Activated CD4-positive, alpha-beta T cell treated with anti-CD3 and anti-CD28 coated beads, Interleukin-2, Interleukin-4, amounts not matched to agents 100 ng/mL and 50 ng/mL, durations not matched to agents 16 hours and 8 hours (primary cell): ENCODE measurements at places on chromosomes 11 and 22.

DNA sequence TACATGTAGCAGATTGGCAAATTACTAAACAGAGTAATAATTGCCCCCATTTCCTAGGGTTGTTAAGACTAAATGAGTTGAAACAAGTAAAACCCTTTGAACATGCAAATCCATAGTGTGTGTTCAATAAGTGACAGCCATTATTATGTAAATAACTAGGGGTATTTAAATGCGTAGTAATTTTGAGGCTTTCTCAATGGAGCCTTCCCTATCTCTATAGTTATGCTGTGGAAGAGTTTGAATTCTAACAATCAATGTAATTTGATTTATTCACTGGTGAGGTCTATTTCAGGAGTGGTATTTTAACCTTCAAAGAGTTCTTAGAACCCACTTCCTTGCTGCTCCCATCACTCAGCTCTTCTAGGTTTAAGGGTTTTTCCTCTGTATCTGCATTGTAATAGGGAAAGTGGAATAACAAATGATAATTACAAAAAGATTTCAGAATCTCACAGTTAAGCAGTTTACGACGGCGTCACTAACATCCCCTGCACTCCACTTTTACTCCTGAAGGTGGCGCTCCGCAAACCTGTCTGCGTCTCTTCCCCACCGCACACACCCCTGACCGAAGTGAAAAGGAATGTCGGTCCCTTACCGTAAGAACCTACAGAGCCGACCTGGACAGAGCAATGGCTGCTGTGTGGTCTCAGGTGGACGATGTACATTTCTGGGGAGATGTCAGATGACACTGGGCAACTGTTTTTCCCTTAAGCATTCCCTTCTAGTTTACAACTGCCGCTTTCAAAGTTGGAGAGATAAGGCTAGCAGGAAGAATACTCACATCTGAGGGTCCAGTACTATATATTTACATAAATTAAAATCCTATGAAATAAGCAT, 80.8 kb downstream of the ZC3H12C start:
- peak; percentile 68 for DNase-seq

DNA sequence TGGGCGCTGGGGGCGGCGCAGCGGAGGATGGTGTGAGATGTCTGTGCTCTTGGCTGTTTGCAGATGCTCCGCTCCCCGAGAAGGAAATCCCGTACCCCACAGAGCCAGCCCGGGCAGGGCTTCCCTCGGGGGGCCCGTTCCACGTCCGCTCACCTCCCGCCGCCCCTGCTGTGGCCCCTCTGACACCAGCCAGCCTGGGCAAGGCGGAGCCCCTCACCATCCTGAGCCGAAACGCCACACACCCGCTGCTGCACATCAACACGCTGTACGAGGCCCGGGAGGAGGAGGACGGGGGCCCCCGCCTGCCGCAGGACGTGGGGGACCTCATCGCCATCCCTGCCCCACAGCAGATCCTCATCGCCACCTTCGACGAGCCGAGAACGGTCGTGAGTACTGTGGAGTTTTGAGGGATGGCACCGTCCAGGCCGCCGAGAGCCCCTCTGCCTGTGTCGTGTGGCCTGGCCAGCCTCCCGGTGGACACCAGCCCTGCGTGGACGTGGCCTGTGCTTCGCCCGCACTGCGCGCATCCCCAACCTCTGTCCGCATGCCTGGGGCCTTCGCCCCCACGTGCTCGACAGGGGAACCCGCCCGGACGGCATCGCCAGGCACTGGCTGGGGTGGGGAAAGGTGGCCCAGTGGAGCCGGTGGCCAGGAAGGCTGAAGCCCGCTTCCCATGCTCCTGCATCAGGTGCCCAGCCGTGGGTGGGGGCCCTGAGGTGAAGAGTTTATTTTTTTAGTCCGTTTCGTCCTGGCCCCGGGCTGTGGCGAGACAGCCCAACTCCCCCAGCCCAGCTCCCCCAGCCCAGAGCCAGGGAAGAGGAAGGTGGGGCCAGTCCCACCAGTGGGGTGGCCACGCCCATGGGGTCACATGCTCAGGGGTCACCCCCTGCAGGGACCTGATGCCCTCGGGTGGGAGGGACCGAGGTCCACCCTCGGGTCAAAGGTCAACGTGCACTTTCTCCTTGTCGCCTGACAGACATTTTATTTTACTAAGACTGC, 6.5 kb upstream of the TRABD start:
- DNase-seq = no peak

DNA sequence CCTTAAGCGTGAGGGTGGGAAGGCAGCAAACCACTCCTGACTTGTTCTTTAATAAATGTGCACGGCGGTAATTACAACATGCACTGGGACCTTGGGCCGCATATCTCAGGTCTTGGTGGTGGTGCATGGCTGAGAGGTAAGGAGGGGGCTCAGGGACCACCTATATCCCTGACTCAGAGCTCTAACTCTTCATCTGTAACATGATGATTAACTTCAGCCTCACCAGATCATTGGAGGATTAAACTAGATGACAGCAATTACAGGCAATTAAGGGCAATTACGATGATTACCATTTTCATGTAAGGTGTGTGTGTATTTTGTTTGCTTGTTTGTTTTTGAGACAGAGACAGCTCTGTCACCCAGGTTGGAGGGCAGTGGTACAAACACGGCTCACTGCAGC, 45.0 kb downstream of the FBLN1 start:
- DNase-seq = no peak

DNA sequence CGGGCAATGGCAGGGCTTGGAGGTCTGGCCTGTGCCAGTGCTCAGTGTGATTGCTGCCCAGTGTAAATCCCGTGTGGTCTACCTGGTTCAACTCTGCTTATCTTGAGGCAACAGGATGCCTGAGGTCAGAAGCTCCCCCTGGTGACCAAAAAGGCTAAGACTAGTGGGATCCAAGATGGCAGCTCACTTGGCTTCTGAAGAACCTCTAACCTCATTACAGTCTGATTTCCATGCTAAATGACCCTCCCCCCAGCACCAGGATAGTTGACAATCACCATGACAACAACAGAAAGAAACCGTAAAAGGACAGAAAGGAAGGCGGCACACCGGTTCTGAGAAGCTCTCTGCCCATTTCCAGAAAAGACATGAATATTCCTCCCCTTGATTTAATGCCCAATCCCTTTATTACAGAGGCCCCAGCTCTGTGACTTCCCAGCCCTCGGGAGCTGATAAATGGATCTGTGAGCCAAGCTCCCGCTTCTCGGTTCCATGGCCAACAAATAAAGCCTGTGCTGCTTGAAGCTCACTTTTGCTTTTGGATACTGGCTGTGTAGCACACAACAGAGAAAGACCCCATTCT, 398.4 kb downstream of the CTTN start:
- no peak for DNase-seq

- no peak for DNase-seq
Observed at GRCh38 chr11:10158461-10158860, 135.6 kb downstream of the SBF2 start.
